ENCODE measurements at places on chromosomes 6 and 20.

- DNase-seq, result no peak
These were observed 36.1 kb upstream of the CHD6 start for GRCh38 chr20:41654292-41654691.

- DNase-seq, result no peak
These were observed 364.9 kb upstream of the RSPO3 start for GRCh38 chr6:126753606-126754005.

DNA sequence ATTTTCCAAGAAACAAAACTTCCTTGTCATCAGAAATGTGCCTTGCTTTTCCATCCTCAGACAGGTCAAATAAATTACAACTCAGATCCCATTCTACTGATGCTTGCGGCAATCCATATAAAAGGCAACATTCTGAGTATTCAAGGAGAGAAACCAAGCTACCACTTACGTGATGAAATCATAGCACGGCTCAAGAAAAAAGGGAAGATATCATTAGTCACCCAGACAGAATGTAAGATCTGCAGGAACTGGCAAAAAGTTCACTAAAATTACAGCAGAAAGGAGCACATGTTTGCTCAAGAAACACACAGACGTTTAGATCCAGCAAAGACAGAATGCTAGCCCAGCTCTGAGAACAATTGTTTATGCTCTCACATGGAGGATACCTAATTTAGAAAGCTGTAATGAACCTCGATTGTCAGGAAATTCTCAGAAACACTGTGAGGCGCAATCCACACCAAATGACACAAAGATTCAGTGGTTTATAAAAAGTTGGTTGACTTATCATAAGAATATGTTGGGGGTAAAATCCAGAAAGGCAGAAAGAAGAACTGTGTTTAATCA, 304.2 kb downstream of the ADGRG6 start:
- no peak for DNase-seq

- DNase-seq, result no peak
These were observed 305.8 kb upstream of the RSPO3 start for GRCh38 chr6:126812651-126813050.

DNA sequence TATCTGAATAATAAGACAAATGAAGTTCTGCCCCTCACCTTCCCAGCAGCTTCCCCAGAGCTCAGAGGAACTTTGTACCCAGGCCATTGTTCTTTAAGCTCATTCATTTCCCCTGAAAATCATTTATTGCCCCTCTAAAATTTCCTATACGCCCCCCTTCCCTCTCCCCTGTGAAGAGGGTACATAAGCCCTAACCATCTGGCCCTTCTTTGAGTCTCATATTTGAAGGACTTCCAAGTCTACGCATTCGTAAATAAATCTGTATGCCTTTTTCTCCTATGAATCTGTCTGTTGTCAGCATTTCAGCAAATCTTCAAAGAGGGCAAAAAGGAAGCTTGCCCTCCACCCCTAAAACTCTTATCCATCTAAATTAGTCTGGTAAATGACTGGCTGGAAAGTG, 73.1 kb upstream of the DST start:
- DNase-seq, result no peak

DNA sequence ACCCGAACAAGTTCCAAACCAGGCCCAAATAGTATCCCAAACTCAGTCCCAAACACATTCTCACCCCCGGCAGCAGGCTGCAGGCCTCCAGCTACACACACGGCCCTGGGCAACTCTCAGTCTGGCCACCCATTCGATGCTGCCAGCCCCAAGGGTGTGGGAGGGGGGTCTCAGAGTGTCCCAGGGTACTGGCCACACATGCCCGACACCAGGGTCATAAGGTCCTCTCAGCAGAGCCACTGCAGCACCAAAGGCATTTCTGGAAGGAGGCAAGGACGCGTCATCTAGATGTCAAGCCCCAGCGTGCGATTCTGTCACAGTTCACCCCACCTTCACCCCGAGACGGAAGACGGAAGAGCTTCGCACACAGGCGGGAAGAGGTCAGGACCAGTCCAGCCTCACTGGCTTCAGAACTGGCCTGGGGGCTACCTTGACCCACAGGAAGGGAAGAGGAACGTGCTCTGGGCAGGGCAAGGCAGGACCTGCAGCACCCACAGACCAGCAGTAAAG, 9.5 kb downstream of the MYL9 start:
- no peak for DNase-seq

- no peak for DNase-seq
These were observed 97.2 kb downstream of the KIF16B start for GRCh38 chr20:16476032-16476431.

GRCh38 chr6:13025893-13026499, 302.3 kb downstream of the TBC1D7 start:
- DNase-seq, result no peak

GRCh38 chr6:158415666-158416065, 103.4 kb downstream of the TULP4 start:
- DNase-seq, result no peak

- DNase-seq, result no peak
These were observed 75.0 kb downstream of the NOL4L start for GRCh38 chr20:32510120-32510600.

- no peak for DNase-seq
These were observed 67.2 kb upstream of the PTGIS start for GRCh38 chr20:49635166-49635565.

- no peak for DNase-seq
These were observed 107.3 kb upstream of the SNX9 start for GRCh38 chr6:157715728-157716164.

GRCh38 chr6:15014958-15015357, 230.9 kb upstream of the JARID2 start:
- DNase-seq, result no peak

DNA sequence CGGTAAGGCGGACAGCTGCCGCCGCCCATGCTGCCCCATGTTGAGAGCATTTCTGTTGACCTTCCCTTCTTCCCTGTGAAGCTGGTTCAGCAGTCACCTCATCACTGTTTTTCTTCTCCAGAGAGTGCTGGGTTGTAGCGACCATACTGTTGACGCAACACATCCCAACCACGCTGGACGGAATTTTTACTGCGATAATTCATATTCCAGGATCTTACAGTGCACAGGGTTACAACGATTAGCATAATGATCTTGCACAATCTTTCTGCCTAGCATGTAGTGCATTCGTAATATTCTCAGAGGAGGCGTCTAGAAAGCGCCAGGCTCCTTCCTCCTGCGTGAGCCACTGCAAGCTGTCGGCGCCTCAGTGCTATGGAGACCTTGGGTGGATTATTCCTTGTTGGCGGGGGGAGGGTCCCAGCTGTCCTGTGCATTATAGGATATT, 137.0 kb downstream of the MTHFD1L start:
- no peak for DNase-seq

DNA sequence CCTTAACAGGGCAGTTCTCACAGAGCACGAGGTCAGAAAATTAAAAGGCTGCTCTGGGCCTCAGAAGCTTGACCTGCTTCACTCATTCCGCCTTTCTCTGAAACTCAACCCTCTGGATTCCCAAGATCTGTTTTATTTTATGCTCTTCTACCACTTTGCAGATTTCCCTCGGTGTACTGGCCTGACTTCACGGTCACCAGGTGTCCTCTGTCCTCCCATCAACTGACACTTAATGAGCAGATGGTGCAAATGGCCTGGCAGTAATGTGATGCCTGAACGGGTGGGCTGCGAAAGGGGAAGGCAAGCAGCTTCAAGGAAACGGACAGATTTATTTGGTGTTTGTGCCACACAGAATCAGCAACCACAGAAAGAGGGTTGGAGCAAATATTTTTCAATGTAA, 169.7 kb upstream of the TFAP2D start:
- DNase-seq, result no peak

DNA sequence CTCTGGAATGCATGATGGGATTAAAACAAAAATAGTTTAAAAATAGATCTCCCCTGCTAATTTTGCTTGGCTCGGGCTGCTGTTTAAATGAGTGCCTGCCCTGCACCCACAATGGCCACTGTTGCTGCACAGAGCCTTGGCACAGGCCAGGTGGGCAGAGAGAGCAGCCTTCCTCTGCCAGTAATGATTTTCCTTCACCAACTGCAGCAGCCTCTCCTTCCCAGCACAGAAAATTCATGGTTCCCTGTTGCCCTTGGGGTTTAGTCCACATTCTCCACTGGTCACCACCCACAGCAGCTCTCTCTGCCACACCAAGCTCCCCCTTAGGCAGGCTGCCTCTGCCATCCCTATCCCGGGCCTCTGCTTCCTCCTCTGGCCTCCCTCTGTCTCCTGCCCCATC, 30.2 kb downstream of the TGM3 start:
- no peak for DNase-seq

DNA sequence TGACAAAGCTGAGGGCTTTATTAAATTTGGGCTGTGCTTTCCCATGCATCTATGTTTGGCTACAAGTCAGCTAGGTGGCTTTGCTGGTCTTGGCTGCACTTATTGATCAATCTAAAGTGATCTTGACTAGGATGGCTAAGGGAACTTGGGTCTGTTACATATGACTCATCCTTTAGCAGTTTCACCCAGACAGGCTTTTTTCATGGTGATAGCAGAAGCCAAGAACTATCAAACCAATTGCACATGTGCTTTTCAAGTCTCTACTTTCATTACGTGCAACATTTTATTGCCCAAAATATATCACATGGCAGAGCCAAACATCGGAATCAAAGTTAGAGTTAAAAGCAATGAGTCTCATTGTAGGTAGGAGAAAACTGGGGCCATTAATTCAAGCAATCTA, 626.3 kb downstream of the TENT5A start:
- DNase-seq, result no peak

DNA sequence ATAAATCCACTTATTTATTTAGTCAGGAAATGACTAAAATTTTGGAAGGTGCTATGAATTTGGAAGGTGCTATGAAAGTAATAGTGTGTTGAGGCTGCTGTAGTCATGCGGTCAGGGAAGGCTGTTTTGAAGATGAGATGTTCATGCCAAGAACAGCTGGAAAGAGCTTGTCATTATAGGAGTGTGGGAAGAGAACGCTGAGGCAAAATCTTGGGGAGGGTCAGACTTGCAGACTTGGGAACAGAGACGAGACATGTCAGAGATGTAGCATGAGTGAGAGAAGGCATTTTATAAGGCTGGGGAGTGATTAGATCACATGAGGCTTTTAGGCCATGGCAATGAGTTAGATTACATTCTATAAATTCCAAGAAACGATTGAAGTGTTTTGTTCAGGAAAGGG, 124.0 kb upstream of the B3GAT2 start:
- no peak for DNase-seq

DNA sequence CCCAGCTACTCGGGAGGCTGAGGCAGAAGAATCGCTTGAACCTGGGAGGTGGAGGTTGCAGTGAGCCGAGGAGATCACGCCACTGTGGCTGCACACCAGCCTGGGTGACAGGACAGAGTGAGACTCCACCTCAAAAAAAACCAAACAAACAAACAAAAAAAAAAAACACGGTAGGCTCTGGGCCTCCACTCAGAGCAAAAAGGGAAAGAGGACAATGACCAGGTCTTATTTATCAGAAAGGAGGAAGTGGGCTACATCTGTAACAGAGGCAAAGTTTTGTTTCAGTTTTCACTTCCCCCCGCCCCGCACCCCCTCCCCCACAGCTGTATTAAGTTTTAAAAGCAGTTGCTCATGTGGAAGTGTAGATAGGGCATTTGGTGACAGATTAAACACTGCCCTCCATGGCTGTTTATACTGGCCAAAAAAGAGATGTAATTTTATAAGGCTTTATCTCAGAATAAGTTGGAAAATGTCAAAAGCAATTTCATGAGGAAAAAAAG, 114.6 kb downstream of the RCAN2 start:
- DNase-seq, result no peak

GRCh38 chr6:89799756-89800155, 19.8 kb downstream of the MDN1 start:
- no peak for DNase-seq

DNA sequence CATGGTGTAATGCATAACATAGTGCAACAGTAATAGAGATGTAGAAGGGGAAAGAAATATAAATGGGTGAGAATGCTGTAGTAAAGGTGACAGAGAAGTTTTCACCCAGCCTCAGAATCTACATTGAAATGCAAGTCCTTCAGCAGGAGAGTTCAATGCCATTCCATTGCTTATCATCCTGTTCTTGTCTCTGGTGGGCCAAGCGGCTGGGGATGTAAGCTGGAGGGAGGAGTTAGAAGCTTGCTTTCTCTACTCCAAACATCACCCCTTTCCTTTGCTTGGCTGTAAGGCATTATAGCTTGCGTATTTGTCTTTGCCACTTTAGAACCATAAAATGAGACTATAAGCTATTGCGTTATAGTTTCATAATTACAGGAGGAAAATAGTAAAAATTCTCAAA, 2.2 kb upstream of the FUT9 start:
- DNase-seq, result no peak

- DNase-seq, result no peak
These were observed 14.3 kb downstream of the GLO1 start for GRCh38 chr6:38688579-38689087.

GRCh38 chr6:39330057-39330456, 7.6 kb upstream of the KCNK16 start:
- no peak for DNase-seq

- DNase-seq, result peak; percentile 16
These were observed 2.1 kb downstream of the PTPRT start for GRCh38 chr20:43187476-43188233.

DNA sequence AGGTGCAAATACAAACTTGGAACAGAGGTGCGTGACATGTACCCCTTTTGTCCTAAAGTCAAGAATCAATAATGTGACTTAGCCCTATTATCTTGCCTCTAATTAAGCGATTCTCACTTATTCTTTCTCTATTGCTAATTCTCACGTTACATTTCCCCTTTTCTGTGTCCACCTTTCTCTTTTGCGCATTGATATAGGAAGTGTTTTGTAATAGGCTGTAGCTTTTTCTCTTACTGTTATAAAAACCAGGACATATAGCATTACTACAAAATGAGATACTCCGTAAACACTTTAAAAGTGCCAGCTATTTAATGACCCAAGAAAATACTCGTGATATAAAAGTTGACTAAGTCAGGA, 669 bp upstream of the TMEM30A start:
- DNase-seq, result no peak

DNA sequence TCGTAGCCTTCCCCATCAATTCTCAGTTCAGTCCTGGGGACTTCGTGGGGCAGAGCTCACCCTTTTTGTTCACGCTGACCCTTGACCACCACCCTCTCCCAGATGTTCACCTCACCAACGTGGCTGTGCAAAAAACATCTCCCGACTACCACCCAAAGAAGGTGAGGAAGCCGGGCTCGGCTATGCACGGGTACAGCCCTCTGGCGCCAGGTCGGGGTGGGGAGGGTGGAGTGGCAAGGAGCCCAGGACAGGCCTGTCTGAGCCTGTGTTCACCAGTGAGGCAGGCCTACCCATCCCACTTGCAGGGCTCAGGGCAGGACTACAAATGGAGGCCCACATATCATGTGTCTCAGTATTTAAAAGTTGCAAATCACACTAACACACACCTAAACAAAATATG, 18.1 kb downstream of the PDRG1 start:
- DNase-seq, result no peak

- no peak for DNase-seq
These were observed 278.3 kb upstream of the PLCB4 start for GRCh38 chr20:8790442-8791074.

- DNase-seq, result no peak
These were observed 32.0 kb downstream of the KIF16B start for GRCh38 chr20:16541226-16541625.

GRCh38 chr20:5731753-5732366, 18.3 kb upstream of the SHLD1 start:
- DNase-seq, result no peak

Data from activated CD4-positive, alpha-beta T cell treated with anti-CD3 and anti-CD28 coated beads for 1 hour (primary cell).